Heart right ventricle (tissue), 16 donors: ENCODE measurements at places on chromosomes 5 and 9. TPM values are rescaled to one million over a fixed set of nuclear protein-coding genes. Genes with fewer than 3 reads are reported as not detected.

F12 gene
- not detected for total RNA-seq

EHMT1 gene
- total RNA-seq = 34.0 TPM

CLIC3 gene
- 3.5 TPM for total RNA-seq

GRCh38 chr5:132771503-132771998 lies 5.5 kb downstream of the SEPTIN8 start:
- peak overlapping the region; percentile 74 for H3K27ac ChIP-seq
- no peaks in the 10 kb centered on the region for H3K27me3 ChIP-seq
- H3K4me3 ChIP-seq = no peak overlapping the region
- H3K36me3 ChIP-seq = no peaks in the 10 kb centered on the region
- peak; percentile 43 for DNase-seq
- H3K4me1 ChIP-seq = peaks cover 79% of the 10 kb centered on the region

- peaks cover 38% of the 10 kb centered on the region for H3K4me1 ChIP-seq
- DNase-seq = no peak
- no peaks in the 10 kb centered on the region for H3K36me3 ChIP-seq
- H3K4me3 ChIP-seq = no peak overlapping the region
- no peaks in the 10 kb centered on the region for H3K27me3 ChIP-seq
Observed at GRCh38 chr9:20697021-20697719, 13.1 kb downstream of the FOCAD start.

GRCh38 chr5:76245590-76245989 lies 157.5 kb upstream of the IQGAP2 start:
- no peak overlapping the region for H3K4me3 ChIP-seq
- DNase-seq = no peak
- H3K4me1 ChIP-seq = no peaks in the 10 kb centered on the region
- H3K36me3 ChIP-seq = no peaks in the 10 kb centered on the region

GRCh38 chr9:134987376-134987775 lies 69.7 kb upstream of the FCN1 start:
- no peaks in the 10 kb centered on the region for H3K4me1 ChIP-seq
- no peak overlapping the region for H3K4me3 ChIP-seq

DNA sequence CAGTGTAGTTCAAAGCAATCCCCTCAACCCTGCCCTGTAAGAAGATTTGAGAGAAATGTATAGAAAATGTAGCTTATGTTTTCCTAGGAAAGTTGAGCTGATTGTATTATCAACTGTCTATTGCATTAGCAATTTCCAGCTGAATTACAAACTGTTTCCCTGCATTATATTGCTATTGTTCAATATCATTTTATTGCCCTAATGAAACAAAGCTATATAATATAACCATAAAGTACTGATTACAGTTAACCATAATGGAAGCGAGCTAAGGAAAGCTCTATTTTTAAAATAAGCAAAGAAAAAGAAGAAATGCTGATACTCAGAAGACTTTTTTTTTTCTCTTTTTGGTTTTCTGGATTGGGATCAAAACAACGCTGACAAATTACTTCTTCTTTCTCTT lies 228.3 kb downstream of the EFNA5 start:
- no peak overlapping the region for H3K4me3 ChIP-seq
- H3K27ac ChIP-seq = no peak overlapping the region
- DNase-seq = no peak
- peaks cover 11% of the 10 kb centered on the region for H3K4me1 ChIP-seq
- H3K27me3 ChIP-seq = no peaks in the 10 kb centered on the region
- H3K36me3 ChIP-seq = no peaks in the 10 kb centered on the region

DNA sequence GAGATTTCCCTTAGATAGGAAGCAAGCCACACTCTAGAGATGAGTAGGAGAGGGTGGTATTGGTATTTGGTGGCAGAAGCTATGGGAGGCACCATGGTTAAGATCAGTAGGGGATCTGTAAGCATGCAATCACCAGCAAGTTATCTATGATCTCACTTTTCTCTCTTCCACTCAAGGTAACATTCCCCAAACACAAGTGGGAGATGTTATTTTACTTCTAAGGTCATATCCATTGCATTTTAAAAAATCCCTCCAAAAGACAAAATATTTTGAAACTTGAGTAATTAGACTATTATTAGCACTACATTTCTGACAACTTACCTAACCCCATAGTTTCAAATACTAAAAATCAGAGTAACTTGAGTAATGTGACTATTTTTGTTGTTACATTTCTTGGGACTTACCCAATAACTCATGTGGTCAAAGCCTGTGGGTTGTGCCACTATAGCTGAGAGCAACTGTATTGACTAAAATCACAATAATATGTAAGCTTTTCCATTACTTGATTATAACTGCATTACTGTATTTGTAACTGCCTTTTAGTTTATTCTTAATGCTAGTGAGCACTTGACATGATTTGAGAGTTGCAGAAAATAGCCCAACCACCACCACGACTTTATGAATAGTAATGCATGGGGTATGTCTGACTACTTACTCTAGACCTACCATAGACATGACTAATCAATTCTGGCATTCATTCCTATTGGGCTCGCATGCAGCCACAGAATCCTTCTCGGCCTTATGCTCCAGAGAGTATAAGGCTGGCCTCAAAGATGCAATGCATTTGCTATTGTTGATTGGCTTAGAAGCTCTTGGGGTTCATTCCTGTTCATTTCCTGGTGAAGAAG lies 264.7 kb downstream of the TRIM32 start:
- H3K4me1 ChIP-seq = no peaks in the 10 kb centered on the region
- no peak overlapping the region for H3K27ac ChIP-seq
- no peaks in the 10 kb centered on the region for H3K36me3 ChIP-seq
- DNase-seq = no peak
- no peak overlapping the region for H3K4me3 ChIP-seq
- H3K27me3 ChIP-seq = no peaks in the 10 kb centered on the region

DNA sequence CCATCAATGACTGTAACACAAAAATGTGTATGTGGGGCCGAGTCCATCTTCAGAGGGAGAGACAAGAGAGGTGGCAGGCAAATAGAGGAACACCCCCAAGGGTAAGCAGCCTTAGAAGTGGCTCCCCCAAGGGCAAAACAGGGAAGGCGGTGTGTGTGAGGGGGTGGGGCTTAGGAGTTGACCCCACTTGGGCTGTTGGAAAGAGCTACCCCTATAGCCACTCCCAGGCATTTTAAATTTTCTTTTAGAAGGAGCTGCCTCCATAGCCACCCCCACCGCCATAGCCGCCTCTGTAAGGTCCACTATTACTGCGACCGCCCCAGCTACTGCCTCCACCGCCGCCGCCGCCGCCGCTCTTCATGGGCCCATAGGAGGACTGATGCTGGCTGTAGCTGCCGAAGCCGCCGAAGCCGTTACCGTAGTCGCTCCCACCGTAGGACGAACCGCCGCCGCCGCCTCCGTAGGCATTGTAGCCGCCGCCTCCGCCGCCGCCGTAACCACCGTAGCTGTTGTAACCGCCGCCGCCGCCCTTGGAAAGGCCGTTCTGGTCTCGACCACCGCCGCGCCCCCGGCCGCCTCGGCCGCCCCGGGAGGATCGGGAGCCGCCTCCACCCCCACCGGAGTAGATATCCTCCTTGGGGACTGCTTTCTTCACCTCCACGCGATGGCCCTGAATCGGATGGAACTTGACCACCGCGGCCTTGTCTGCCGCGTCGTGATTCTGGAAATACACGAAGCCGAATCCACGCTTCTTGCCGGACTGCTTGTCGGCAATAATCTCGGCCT lies 1.1 kb downstream of the HNRNPA0 start:
- DNase-seq = peak; percentile 51
- H3K27ac ChIP-seq = peak overlapping the region; percentile 92
- no peaks in the 10 kb centered on the region for H3K27me3 ChIP-seq
- peak overlapping the region; percentile 85 for H3K4me3 ChIP-seq
- H3K4me1 ChIP-seq = peaks cover 45% of the 10 kb centered on the region

DNA sequence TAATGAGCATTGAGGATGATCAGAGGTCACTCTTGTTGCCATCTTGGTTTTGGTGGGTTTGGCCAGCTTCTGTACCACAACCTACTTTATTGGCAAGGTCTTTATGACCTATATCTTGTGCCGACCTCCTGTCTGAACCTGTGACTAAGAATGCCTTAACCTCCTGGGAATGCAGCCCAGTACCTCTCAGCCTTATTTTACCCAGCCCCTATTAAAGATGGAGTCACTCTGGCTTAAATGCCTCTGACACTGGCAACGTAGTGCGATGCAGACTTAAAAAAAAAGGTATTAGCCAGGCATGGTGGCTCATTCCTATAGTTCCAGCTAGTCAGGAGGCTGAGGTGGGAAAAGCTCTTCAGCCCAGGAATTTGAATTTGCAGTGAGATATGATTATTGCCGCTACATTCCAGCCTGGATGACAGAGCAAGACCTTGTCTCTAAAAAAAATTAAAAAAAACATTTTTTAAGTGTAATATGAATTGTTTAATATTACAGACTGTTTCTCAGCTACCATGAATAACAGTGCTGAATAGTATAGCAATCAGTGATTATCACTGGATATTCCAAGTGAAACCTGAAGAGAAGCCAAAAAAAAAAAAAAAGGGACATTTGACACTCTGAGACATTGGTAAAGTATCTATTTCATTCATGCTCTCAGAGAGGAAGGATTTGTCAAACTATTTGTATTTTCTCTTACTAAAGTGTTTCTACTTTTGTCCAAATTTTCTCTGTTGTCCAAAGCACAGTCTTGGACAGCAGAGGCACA lies 18.3 kb upstream of the STOM start:
- H3K4me3 ChIP-seq = no peak overlapping the region
- no peaks in the 10 kb centered on the region for H3K36me3 ChIP-seq
- no peak overlapping the region for H3K27ac ChIP-seq
- DNase-seq = no peak
- no peaks in the 10 kb centered on the region for H3K27me3 ChIP-seq
